ENCODE measurements at places on chromosomes 2 and 18. TPM values are rescaled to one million over a fixed set of nuclear protein-coding genes. Genes with fewer than 3 reads are reported as not detected.
A peak's percentile ranks its signal among the peaks of the same experiment; 100 is the strongest.

Gene IL18R1
- total RNA-seq, result 2.5 TPM

Gene NEURL3
- not detected for total RNA-seq

- DNase-seq, result peak; percentile 21
Measured at GRCh38 chr2:91442246-91442905, 2750.9 kb downstream of the RPIA start.

- DNase-seq, result no peak
Measured at GRCh38 chr2:99156891-99157290, 2.1 kb downstream of the LIPT1 start.

DNA sequence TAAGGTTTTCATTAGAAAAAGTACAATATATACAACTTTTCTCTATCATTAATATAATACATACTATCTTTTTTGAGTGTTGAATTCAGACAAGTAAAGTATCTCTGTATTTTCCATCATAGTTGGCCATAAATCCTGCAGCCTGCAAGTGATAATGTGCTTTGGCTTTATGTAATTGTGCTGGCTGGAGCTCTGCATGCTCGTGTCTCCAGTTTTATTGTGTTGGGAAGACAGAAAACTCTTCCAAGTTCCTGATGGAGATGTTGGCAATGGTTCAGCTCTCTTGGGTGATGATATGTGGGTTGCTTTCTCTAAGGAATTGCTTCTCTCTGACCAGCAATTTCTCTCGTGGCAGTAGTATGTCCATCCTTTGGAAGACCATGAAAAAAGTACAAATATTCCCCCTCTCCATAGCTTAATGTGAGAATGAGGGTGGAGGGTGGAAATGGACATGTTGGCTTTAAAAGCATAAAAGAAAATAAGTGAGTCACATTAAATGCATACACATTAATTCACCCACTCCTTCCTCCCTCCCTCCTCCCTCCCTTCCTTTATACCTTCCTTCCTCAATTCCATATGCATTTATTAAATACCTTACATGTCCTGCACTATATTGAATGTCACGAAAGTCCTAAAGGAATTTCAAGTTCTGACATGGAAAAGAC is 344.2 kb downstream of the MTX2 start:
- no peak for DNase-seq

- DNase-seq, result no peak
Measured at GRCh38 chr18:26004832-26005231, 85.6 kb downstream of the SS18 start.

Gene INPP5D
- total RNA-seq, result 5.6 TPM

Gene KIF1A
- 1.4 TPM for total RNA-seq

GRCh38 chr2:234735829-234736228 is 216.0 kb upstream of the SH3BP4 start:
- DNase-seq, result no peak

DNA sequence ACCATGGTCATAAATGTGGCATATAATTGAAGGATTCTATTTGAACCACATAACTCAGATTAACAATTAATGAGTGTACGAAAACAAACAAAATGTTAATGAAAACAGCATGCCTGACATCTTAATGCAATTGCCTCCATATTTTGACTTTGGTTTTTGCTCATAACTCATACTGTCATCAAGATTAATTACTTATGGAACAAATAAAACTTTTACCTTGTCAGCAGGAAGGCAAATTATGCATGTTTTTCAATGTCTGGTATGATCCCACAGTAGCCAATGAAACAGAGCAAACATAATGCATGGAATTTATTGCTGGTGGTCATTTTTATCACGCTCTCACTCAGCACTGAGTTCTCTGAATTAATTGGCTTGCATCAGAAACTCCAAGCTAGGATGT is 5.1 kb downstream of the PLEKHM3 start:
- DNase-seq, result no peak

DNA sequence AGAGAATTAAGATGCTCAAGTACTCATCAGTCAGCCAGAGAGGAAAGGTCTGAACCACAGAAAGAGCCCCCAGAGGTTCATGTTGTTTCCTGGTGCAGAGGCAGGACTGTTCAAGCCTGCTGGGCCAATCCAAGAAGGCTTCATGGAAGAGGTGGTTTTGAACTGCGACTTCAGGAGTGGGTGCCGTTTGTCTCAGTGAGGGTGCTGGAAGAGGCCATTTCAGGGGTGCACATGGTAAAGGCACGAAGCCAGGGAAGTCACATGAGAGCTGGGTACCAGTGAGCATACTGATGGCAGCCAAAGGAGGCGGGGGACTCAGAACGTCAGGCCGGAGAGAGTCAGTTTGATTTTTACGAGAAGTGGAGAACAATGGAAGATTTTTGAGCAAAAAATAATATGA is 55.5 kb downstream of the EMILIN2 start:
- DNase-seq, result no peak

Gene SULT1C2
- not detected for total RNA-seq

DNA sequence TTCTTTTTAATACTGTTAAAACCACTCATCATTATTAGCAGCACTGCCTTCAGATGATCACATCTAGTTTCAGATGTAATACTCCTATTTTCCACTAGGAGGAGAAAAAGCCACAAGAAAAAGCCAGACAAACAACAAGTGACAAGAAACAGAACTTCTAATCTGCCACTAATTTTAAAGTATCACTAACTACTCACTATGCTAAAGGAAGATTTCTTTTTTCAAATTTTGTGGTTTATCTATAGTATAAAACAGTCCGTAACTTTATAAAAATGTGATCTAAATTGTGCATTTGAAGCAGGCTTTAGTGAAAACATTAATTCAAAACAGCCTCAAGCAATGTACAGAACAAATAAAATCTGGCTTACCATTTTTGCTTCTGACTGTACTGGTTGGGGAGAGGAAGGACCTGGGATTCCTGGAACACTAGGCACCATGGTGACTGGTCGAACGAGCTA is 56.8 kb downstream of the ATF2 start:
- peak; percentile 63 for DNase-seq

Gene SLC8A1
- total RNA-seq, result not detected

Gene CHRNG
- not detected for total RNA-seq

GRCh38 chr2:31642707-31643106 is 62.0 kb upstream of the SRD5A2 start:
- DNase-seq, result no peak

DNA sequence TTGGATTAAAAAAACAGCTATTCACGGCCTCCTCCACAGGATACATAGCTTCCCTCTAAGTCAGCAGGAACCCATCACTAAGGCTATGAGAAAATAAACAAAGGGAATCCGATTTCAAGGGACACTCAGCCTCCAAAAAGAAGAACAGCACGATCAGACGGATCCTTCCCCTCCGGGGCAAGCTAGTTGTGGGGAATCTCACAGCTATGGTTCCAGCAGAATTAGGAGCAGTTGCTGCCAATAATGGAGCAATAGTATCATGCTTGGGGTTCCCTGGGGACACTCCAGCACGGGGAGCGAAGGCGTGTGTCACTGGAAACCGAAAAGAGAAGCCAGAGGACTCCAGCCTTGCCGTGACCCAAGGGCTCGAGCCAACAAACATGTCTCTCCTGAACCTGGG is 163.1 kb downstream of the TTC32 start:
- DNase-seq, result no peak

DNA sequence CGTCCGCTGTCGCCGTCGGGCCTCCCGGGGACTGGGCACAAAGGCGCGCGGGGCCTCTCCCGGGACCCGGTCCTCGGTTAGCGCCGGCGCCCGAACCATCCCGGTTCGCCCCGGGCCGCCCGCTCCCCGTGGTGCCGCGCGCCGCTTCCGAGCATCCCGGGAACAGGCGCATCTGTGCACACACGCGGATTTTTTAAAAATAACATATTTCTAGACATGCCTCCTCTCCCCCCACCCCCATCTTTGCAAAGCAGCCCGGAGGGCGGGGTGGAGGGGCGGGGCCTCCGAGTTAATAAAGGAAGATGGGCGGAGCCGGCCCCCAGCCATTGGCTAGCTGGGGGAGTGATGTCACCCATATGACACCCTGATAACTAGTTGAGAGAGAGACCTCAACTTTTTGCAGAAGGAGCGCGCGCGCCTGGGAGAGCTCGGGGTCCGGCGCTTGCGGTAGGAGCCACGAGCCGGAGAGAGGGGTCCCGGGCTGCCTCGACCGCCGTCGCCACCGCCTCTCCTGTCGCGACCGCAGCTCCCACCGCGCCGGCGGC is at the start of gene SOX11:
TSS of gene SOX11 (plus strand) at position 400 of the 545 bp plus-strand sequence. CDS start 338 bp downstream, outside the sequence.
- no peak for DNase-seq

Gene ACADL
- total RNA-seq, result not detected

Gene SLC40A1
- 44.1 TPM for total RNA-seq

- peak; percentile 60 for DNase-seq
Measured at GRCh38 chr2:38274286-38275276, 102.5 kb downstream of the ATL2 start.

DNA sequence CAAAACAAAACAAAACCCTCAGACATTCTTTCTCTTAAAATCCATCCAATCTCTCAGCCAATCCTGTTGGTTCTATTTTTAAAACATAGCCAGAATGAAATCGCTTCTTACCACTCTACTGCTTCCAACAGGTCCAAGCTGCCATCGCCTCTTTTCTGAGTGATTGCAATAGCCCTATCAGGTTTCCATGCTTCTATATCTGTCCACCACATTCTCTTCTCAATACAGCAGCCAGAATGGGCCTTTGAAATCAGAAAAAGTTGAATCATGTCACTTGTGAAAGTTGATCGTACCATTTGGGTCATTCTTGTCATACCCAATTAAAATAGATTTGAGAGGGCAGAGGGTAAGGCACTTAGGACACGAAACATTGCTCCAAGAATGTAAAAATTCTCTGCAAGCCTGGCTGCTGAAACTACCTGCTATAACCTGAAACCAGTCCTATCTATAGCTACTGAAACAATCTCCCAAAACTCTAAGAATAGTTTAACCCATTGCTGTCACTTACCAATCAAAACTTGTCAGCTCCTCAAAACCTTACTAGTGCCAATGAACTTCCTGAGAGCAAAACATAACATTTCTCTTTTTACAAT is 3.3 kb upstream of the MTLN start:
- no peak for DNase-seq

DNA sequence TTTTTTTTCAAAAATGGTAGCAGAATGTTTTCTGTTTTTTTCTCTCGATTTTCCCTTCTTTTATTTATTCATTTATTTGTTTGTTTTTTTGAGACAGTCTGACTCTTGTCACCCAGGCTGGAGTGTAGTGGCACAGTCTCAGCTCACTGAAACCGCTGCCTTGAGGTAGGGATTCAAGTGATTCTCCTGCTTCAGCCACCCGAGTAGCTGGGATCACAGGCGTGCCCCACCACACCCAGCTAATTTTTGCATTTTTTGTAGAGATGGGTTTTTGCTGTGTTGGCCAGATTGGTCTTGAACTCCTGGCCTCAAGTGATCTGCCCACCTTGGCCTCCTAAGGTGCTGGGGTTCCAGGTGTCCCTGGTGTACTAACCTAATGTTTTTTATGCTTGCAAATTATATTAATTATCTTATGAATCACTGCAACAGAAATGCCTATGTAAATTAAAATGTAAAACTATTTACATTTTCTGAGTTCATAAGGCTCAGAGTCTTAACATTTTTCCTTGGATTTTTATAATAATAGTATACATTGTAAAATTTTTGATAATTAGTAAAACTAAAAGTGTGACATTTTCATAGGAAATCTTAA is 19.2 kb downstream of the MTA3 start:
- no peak for DNase-seq

DNA sequence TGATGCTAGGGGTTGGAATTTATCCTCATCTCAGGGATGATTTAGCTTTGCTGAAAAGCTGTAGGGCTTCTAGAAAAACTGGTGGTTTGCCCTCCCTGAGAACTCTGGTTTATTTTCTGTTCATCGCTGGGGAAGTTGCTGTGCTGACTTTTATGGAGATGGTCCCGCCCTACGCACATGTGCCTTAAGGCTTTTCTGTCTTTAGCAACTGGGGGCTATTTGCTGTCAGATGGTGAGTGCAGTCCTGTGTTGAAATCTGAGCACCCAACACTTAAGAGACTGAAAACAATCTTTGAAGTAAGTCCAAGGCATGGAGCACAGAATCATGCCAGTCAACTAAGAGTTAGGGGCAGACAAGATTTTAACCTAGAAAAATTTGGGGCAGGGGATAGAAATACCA is 2148.4 kb upstream of the CELF4 start:
- no peak for DNase-seq

DNA sequence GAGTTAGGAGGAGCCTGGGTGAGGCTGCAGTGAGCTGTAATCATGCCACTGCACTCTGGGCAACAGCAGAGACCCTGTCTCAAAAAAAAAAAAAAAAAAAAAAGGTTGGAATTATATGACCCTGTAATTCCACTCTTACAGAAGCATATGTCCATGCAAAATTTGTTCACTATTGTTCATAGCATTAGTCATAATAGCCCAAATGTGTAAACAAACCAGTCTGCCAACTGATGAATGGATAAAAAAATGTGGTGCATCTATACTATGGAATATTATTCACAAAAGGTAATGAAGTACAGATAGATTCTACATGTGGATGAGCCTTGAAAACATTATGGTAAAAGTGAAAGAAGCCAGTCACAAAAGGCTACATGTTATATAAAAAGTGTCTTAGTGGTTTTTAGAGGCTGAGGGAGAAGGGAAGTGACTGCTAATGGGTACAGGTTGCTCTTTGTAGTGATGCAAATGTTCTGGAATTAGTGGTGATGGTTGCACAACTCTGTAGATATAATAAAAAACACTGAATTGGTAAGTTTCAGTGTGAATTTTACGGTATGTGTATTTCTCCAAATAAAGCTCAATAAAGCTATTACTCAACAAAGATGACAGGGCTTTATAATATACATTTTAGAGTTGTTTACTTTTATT is 9.4 kb downstream of the COA5 start:
- no peak for DNase-seq

Gene ANKRD30B
- total RNA-seq, result not detected

GRCh38 chr18:25896178-25896780 is 194.1 kb downstream of the SS18 start:
- DNase-seq, result peak; percentile 64

GRCh38 chr2:107020392-107020791 is 134.4 kb upstream of the ST6GAL2 start:
- DNase-seq, result no peak

- no peak for DNase-seq
Measured at GRCh38 chr2:171837736-171838135, 56.3 kb downstream of the SLC25A12 start.

DNA sequence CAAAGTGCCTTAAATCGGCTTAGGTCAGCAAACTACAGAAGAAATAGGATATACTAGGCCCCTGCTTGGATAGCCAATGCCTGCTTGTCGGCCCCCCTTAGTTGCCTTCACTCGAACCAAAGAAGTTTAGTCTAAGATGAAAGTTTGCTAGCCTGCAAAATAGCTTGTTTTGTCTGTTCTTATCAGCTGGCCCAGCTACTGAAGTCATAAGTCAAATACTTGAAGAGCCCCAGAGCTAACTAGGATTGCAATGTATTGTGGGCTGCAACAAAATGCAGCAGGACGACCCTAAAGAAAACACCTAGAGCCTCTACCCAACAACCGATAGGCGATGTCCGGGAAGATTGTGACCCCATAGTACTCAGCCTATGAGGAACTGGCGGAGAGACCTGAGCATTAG is 183.5 kb upstream of the HS6ST1 start:
- DNase-seq, result no peak

GRCh38 chr2:212970132-212970531 is 181.3 kb downstream of the IKZF2 start:
- no peak for DNase-seq

Measured in K562 (cell line).